ENCODE measurements at places on chromosomes 3 and 15.

DNA sequence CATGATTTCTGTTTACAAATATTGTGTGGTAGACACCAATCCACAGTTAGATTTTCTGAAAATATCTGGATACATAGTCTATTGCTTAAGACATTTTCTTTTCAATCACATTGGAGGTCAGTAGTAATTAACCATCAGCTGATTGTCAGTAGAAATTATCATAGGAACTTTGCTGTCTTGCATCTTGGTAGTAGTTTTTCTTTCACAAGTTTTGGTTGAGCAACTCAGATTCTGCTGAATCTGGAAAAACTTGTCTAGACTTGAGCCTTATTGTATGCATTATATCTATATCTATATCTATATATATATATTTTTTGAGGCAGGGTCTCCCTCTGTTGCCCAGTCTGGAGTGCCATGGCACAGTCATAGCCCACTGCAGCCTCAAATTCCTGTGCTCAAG lies 4.0 kb downstream of the RAB11A start:
- DNase-seq, result no peak

- peak; percentile 51 for DNase-seq
These were observed 143.6 kb upstream of the BHLHE40 start for GRCh38 chr3:4835616-4836043.

- peak; percentile 38 for DNase-seq
These were observed 1.1 kb downstream of the EAF1 start for GRCh38 chr3:15428539-15428938.

GRCh38 chr3:140122183-140122582 lies 187.2 kb downstream of the CLSTN2 start:
- DNase-seq, result no peak

DNA sequence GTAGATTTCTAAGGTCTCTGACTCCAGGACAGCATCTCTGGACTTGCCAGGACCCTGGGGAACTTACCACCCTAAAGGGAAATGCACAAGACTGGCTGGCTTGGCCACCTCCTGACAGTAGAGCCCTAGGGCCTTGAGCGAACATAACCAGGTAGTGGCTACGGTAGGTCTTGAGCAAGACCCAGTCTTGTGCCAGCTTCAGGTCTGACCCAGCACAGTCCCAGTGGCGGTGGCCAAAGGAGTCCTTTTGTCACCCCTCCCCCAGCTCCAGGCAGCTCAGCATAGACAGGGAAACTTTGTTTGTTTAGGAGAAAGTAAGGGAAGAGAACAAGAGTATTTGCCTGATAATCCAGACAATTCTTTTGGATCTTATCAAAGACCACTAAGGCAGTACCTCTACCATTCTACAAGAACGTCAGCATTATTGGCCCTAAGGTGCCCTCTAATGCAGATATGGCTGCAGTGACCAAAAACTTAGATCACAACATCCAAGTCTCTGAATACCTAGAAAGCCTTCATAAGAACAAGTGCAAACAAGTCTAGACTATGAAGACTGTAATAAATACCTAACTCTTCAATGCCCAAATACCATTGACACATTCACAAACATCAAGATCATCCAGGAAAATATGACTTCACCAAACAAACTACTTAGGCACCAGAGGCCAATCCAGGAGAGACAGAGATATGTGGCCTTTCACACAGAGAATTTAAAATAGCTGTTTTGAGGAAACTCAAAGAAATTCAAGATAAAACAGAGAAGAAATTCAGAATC lies 38.7 kb upstream of the FBN1 start:
- no peak for DNase-seq

DNA sequence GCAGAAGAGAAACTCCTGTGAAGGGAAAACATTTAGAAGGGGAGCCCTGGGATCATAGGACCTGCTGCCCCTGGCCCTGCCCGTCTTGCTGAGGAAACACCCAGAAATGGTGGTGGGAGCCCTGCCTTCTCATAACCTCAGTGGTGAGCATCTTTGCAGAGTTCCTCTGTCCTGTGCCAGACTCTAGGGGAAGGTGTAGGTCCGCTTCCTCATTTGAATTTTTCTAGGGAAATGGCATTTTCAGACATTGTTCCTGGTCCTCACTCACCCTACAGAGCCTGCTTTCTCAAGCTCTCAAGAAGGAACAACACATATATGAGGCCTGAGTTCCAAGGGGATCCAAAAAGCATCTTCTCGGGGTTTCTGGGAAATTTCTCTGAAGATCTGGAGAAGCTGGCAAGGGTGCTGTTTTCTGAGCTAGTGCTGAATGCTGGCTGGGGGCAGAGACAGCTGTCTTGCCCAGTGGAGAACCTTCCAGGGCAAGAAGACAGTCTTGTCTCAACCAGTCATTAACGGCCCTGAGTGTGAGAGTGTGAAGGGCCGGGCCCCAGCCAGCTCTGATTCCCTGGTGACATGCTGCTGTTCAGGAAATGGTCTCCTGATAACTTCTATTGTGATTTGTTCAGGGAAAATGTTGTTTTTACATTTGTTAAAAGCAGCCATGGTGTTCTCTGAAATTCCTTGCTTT lies 283.1 kb upstream of the LRRFIP2 start:
- peak; percentile 77 for DNase-seq

DNA sequence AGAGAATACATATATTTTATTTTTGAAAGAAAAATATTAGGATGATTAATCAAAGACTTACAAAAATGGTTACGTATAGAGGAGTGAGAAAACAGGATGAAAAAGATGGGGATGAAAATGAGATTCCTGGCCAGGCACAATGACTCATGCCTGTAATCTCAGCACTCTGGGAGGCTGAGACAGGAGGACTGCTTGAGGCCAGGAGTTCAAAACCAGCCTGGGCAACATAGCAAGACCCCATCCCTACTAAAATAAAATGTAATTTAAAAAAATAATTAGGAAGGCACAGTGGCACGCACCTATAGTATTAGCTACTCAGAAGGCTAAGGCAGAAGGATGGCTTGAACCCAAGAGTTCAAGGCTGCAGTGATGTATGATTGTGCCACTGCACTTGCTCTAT lies 11.9 kb downstream of the MYO9A start:
- no peak for DNase-seq

GRCh38 chr15:58026051-58026450 lies 39.5 kb downstream of the ALDH1A2 start:
- DNase-seq, result no peak

- no peak for DNase-seq
These were observed 170.9 kb upstream of the THBS1 start for GRCh38 chr15:39409876-39410530.

DNA sequence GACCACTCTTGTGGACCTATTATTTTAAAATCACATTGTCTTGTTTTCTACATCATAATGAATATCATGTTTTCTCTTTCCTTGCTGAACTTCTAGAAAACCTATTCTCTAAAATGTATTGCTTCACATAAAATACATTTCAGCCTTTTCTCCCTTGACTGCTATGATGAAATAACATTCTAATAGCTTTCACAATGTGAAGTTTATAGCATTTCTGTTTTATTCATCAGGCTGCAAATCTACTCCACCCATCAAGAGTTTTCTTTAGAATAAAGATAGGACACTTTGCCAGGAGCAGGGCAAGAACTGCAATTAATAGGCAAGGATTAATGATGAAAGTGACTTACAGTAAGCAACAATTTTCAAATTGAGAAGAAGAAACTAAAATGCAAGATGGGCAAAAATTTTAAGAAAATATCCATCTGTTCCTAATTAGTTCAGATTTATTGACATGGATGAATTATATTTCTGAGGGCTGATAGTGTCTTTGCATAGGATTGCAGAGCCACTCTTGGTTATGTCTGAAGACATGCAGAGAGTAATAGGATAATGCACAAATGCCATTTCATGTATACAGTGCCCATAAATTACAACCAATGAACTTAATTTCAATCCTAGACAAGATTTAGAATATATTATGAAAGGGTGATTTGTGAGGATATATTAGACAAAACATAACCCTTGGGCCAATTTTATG lies 21.7 kb downstream of the LEKR1 start:
- no peak for DNase-seq

- DNase-seq, result no peak
These were observed 73.2 kb downstream of the STAG1 start for GRCh38 chr3:136678981-136679380.

DNA sequence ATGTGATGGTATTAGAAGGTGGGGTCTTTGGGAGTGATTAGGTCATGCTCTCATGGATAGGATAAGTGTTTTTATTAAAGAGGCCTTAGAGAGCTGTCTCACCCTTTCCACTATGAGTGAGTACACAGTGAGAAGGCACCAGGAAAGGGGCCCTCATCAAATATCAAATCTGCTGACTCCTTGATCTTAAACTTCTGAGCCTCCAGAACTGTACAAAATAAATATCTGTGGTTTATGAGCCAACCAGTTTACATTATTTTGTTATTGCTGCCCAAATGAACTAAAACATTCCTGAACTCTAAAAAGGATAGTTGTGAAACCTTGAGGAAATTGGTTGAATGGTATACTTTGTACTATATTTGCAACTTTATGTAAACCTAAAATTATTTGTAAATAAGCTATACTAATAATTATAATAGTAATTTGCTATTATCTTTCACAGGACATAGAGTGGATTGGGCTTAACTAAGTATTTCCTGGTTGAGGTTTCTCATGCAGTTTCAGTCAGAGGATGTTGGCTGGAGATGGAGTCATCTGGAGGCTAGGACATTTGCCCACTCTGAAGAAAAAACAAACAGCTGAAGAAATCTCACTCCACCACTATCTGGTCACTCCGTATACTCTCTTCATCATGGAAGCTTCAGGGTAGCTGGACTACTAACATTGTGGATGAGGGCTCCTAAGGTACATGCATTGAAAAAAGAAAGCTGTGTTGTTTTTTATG lies 1068.6 kb upstream of the CADM2 start:
- no peak for DNase-seq

- no peak for DNase-seq
These were observed 116.2 kb downstream of the ROBO1 start for GRCh38 chr3:79651536-79652065.

DNA sequence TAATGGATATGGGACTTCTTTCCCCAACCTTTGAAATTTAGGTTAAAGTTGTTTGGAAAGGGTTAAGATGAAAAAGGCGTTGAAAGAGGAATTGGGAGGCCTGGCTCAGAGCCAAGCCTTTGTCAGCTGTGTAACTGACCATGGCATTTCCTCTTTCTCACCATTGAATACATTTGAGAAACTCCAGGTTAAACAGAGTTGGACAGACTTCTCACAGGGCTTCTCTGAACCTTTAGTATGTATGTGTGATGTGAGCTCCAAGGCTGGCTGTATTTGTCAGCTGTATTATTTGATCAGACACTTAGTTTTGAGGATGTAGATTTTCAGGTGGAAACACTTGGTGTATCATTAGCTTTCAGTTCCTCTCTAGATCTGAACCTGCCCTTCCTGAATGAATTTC lies 136.4 kb upstream of the GOLGA6L4 start:
- peak; percentile 79 for DNase-seq

GRCh38 chr3:107824822-107825371 lies 265.9 kb downstream of the CD47 start:
- no peak for DNase-seq

DNA sequence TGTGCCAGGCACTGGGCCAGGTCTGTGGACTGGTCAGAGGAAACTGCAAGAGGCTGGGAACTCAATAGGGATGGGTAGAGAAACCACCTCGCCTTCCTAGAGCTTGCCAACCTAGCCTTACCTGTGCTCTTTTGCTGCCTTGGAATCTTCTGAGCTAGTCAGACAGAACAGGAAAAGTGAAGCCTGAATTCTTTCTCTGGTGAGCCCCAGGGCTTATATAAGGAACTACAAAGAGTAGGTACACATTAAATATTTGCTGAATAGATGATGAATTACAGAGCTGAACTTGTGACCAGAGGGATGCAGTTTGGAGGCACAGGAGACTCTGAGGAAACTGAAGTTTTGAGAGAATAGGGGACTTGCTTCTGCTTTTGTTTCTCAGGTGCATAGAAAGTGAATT lies 15.6 kb upstream of the FBXW12 start:
- no peak for DNase-seq

DNA sequence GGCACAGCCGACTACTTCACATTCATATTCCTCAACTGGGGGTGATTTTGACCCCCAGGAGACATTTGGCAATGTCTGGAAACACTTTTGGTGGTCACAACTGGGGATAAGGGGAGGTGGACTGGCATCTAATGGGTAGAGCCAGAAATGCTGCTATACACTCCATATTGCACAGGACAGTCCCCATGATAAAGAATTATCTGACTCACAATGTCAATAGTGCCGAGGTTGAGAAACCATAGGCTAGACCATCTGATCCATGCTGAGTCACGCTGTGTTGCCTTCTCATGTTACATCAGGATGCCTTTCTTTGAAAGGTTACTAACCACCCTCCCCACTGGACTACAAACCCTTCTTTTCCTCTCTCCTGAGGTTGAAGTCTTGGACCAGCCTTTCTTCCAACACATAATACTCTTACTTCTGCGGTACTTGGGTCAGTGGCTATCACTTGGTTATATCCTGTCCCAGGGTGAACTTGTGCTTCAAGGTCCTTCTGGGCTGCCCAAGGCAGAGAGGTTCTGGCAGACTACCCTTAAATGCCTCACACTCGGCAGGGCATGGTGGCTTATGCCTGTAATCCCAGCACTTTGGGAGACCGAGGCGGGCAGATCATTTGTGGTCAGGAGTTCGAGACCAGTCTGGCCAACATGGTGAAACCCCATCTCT lies 68.8 kb downstream of the CTNNB1 start:
- no peak for DNase-seq

DNA sequence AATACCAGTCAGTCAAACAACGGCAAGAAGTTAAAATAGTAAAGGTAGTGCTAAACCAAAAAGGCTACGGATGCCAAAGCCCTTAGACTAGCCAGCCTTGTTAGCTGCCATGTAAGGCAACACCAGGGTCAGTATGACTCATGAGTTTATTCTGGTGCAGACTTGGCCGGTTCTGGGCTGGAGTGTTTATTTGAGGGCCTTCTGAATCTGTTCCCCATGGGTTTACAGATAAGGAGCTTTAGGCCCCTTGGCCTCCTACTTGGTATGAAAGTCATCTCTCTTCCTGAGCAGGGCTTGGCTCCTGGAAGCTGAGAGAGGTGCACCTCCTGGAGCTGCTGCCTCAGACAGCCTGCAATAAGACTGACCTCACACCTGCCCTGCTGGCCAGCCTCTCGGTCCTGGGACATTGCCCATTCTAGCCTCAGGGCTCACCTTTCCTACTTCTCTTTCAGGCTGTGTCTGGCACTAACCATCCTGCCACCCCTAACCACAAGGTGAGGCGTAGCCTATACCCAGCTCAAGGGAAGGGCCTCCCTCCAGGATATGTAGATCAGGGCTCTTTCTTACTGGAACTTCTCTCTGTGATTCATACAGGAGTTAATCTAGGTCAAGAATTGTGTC lies 10.4 kb upstream of the RTP1 start:
- peak; percentile 57 for DNase-seq

DNA sequence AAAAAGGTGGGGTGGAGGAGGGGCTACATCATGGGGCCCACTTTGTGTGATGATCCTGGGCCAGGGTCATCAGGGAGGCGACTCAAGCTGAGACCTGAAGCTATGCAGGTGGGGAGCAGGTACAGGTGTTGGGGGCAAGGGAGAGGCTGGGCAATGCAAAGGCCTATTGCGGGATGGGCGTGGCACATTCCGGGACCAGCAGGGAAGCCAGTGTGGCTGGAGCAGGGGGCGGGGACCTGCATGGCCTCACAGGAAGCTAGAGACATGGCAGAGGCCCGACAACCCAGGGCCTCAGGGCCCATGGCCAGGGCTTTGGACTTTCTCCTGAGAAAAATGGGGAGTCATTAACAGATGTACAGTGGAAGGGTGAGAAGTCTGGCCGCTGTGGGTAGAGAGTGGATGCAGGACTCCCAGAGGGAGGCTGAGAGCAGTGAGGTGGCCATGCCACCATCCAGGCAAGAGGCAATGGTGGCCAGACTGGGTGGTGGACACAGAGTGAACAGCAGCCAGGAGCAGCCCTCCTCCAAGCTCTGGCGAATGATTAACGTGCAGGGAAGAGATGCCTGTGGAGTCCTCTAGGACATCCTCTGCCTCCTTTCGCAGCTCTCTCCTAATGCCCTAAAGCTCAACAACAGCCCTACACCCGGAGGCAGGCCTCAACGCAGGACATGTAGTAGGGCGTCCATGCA lies 122.6 kb upstream of the ATP2B2 start:
- DNase-seq, result no peak

Measured in hematopoietic multipotent progenitor cell treated with erythropoietin and hydrocortisone succinate and interleukin-3 and kit ligand, for 4 days (in vitro differentiated cells).